ENCODE measurements at places on chromosomes 5 and 9.
A peak's percentile ranks its signal among the peaks of the same experiment; 100 is the strongest.

DNA sequence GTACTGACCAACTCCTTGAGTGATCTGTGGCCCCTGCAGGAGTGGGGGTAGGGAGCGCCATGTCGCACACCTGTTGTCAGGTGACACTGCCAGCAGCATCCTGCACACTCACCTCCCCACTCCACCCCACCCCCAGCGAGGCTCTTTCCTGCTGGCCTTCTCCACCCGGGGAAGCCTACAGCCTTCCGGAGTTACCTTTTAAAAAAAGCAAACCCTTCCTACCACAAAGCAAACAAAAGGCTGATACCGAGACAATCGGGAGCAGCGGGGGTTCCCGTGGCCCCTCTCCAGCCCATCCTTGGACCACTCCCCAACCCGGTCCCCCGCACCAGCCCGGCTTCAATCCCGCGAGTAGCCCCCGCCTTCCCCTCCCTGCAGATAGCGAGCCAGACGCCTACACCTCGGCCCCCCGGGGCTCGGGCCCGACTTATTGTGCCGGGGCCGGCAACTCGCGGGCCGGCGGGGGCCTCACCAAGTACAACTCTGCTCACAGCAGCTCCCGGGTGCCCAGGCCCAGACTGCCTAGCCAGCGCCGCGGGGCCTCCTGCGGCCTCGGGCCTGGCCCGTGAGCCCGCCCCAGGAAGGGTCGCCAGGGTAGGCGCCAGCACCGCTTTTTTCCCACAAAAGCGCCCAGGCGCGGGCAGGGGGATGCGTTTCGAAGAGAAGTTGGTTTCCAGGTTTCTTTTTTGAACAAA, 724 bp downstream of the MACROH2A1 start:
- peak; percentile 9 for DNase-seq

- no peak for DNase-seq
These were observed 1.7 kb upstream of the TSLP start for GRCh38 chr5:111069839-111070238.

GRCh38 chr5:113182658-113183344, 206.2 kb downstream of the DCP2 start:
- no peak for DNase-seq

DNA sequence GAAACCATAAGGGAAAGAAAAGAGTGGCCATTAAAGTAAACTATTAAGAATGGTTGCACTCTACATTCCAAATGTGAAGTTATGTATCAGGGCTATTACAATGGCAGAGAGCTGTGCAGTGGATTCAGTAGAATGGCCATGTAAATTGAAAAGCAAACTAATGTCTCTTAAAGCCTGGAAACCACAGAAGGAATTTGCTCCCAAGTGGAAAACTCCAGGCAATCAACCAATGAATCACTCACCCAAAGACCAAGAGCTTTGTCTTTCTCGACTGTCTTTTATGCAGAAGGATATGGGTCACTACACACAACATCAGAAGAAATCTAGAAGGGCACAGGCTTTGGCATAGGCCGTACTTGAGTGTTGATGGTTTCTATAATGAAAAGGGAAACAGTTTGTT, 114.9 kb downstream of the TLE1 start:
- DNase-seq, result no peak

DNA sequence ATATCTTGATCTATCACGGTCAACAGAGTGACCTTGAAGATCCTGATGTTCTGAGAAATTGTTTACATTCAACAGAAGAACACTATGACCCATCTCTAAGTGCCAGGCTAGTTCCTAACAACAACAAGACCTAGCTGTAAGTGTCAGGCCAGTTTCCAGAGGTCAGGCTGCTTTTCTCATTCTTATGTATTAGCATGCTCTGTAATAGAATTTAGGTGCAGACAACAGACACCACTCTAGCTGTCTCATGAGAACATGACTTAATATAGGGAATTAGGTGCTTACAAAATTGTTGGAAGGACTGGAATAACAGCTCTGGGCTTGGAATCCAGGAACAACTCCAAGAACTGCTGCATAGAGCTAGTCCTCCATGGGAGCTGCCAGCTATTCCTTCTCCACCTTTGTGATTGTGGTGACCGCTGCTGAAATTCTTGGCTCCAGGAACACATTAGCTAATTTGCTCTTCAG, 138.7 kb downstream of the SNX18 start:
- no peak for DNase-seq

DNA sequence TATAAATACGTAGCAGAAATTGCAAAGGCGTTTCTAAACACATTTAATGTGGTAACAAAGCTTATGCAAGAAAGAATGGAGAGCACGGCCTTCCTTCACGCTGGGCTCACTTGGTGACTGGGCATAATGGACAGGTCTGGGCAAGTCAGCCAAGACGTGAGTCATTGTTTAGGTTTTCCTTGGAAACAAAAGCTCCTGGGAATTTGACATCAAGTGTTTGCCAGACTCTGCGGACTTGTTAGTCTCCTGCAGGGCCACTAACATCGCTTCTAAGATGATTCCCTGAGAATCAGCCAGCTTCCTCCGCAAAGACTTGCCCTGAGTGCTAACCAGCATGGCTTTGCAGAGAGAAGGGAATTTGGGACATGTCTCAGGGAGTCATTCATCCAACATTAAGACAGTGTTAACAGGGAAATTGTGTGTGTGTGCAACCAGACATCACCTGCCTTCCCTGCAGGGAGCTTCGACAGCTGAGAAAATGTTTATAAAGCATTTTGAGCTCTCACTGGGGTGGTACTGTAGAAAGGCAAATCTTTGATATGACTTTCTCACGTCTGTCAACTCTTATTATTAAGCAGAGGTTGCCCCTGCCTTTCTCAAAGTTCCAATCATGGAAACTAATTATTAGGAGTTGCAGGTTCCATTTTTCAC, 182.5 kb downstream of the NTRK2 start:
- DNase-seq, result no peak

GRCh38 chr5:181200816-181201215, 4.2 kb downstream of the TRIM7 start:
- DNase-seq, result no peak

DNA sequence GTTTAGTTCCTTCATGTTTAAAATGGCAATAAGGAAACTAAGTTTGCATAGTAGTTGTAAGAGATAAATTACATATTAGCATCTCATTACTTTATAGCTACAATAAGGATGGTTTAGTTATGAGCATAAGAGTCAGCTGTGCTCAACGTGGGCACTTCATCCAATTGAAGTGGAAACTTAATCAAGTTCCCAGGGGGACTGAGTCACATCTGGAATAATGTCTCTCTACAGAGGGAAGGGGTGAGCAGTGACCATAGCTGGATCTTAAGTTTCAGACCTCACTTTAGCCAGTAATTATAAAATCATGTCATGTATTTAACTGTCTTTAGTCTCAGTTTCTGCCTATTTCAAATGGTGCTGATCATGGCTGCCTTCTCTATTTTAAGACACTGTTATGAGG, 36.8 kb upstream of the FAM240B start:
- no peak for DNase-seq

GRCh38 chr9:26973989-26974388, 17.8 kb downstream of the IFT74 start:
- DNase-seq, result no peak

- no peak for DNase-seq
These were observed 319.0 kb downstream of the EBF1 start for GRCh38 chr5:158780656-158781237.

GRCh38 chr5:35253582-35253981, 23.3 kb upstream of the PRLR start:
- no peak for DNase-seq

GRCh38 chr9:17472126-17472525, 106.7 kb upstream of the SH3GL2 start:
- DNase-seq, result no peak

DNA sequence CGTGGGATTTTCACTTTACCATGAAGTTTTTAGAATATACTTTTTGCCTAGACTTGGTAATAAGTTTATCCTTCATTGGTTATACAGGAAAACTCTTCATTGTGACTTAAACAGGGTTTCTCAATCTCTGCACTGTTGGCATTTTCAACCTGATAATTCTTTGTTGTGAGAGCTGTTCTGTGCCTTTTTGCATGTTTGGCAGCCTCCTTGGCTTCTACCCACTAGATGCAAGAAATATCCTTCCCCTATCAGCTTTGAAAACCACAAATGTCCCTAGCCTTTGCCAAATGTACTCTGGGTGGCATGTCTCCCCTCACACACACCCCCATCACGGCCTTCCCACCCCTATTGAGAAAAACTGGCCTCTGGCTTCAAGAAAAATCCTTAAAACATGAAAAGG, 180.9 kb downstream of the ESM1 start:
- DNase-seq, result no peak

DNA sequence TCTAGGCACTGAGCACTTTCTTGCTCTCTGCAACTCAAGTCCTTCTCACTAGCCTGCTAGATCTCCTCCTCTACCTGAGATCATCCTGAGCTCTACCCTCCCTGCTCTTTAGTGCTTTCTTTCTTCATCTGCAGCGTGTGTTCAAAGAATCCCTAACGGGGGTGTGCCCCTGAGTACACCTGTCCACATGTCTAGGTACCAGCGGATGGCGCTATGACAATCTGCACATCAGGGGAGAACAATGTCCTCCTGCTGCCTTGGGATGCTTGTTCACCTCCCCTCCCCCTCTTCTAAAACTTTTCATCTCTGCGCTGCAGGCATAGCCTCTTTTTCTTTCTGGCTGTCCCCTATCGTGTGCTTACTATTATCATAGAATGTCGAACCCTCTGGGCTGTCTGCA, 42.7 kb downstream of the PTPN3 start:
- DNase-seq, result no peak

- DNase-seq, result no peak
These were observed 19.9 kb downstream of the LHX3 start for GRCh38 chr9:136185066-136185465.

- DNase-seq, result no peak
These were observed 449.5 kb upstream of the TRPC7 start for GRCh38 chr5:136814619-136815378.

- DNase-seq, result no peak
These were observed 1967.1 kb upstream of the WWC1 start for GRCh38 chr5:166324372-166324771.

GRCh38 chr5:33688526-33688925, 203.3 kb downstream of the ADAMTS12 start:
- DNase-seq, result no peak

All from NCI-H1092 (cell line).